Stimulated activated CD8-positive, alpha-beta memory T cell treated with anti-CD3 and anti-CD28 coated beads, Interleukin-4, amount 100 ng/mL, for 4 hours (primary cell): ENCODE measurements at places on chromosomes 12 and 14.

- no peak for DNase-seq
These were observed 56.0 kb upstream of the HECTD1 start for GRCh38 chr14:31263485-31264133.

DNA sequence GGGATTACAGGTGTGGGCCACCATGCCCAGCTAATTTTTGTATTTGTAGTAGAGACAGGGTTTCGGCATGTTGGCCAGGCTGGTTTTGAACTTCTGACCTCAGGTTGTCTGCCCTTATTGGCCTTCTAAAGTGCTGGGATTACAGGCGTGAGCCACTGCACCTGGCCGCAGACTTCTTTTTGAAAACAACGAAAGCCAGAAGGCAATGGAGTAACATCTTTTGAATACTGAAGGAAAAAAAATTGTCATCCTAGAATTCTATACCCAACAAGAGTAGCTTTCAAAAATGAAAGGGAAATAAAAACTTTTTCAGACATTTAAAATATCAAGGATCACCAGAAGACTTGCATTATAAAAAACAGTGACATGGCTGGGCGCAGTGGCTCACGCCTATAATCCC, 38.7 kb upstream of the CTDSP2 start:
- DNase-seq: no peak

- DNase-seq: no peak
These were observed 30.7 kb downstream of the TMEM229B start for GRCh38 chr14:67457782-67458181.

DNA sequence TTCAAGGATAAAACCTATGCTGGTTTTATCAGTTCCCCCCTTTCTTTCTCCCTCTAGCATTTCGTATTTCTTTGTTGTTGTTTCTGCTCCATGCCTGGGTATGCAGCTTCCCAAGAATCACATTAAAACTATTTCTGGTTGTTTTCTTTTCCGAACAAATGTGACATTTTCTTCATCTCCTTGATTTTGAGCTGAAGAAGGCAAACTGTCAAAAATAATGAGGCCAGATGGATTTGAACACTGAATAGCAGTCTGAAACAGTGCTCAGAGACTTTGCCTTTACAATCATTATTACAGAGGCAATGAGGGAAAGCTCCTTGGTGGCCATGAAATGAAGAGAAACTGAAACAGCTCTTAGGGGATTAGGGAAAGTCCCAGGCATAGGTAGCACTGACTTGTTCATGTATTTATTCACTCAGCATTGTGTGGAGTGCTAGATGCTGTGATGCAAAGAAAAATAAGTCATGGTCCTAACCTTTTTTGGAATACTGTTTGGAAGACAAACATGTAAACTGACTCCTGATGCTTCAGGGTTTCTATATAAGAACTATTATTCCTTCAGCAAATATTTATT, 319.5 kb downstream of the FUT8 start:
- no peak for DNase-seq

DNA sequence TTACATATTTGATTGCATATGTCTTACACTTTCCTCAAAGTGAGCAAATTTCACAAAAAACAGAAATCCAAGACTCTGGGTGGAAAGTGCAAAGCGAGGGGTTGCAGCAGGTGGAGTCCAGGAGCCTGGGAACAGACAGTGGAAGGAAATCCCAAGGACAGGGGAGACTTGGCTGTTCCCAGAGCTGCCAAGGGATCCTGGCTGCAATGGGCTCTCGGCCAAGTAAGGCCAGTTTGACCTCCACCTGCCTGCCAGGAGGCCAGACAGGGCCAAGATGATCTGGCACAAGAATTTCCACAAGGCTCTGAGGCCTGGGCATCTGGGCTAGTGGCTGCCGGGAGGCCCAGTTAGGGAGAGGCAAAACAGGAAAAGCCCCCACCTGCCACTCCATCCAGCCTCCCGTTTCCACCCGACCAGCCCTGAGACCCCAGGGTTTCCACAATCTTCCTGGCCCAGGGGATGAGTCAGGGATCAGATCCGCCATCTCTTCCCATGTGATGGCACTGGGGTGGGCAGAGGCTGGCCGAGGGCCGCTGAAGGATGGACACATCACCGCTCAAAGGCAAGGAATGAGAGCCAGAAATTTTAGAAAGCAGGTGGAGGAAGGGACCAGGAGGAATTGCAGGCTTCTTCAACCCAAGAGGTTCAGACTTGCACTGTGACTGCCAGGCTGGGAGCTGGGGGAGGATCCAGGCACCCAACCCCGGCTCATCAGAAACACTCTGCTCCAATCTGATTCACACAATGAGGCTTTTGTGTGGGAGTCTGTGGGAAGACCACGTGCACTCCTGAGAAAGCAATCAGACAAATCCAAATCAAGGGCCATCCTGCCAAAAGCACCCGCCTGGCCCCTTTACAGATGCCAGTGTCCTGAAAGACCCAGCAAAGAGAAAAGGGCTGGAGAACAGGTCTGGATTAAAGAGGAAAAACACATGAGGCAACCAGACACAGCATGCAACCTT, 16.3 kb downstream of the SCARB1 start:
- DNase-seq: no peak

DNA sequence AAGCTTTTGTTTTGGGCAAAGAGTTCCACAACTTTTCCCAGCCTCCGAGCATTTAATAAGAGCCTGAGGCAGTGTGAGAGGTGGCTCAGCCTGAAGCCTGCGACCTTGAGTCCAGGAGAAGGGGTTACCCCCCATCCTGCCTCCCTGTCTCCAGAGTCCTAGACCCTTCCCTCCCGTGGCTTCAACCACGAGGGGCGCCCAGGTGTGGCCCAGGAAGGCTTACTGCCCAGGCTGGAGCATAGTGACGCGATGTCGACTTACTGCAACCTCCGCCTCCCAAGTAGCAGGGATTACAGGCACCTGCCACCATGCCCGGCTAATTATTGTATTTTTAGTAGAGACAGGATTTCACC, 641 bp downstream of the LRRC43 start:
- no peak for DNase-seq

DNA sequence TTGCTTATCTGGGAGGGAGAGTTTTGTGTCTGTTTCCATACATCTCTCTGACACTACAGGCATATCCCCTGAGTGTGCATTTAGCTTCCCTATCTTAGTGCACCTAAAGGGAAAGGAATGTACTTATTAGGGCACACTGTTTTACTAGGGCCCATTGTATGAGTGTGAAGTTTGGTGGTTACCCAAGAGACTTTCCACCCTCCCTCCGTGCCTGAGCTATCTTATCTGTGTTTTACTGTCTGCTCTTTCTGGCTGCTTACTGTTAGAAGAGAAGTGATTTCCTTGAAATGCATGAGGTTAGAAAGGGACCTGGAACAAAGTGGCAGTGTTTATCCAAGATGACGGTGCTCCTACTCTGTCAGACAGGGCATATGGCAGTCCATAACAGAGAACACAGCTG, 8.5 kb upstream of the SVOP start:
- DNase-seq: no peak

DNA sequence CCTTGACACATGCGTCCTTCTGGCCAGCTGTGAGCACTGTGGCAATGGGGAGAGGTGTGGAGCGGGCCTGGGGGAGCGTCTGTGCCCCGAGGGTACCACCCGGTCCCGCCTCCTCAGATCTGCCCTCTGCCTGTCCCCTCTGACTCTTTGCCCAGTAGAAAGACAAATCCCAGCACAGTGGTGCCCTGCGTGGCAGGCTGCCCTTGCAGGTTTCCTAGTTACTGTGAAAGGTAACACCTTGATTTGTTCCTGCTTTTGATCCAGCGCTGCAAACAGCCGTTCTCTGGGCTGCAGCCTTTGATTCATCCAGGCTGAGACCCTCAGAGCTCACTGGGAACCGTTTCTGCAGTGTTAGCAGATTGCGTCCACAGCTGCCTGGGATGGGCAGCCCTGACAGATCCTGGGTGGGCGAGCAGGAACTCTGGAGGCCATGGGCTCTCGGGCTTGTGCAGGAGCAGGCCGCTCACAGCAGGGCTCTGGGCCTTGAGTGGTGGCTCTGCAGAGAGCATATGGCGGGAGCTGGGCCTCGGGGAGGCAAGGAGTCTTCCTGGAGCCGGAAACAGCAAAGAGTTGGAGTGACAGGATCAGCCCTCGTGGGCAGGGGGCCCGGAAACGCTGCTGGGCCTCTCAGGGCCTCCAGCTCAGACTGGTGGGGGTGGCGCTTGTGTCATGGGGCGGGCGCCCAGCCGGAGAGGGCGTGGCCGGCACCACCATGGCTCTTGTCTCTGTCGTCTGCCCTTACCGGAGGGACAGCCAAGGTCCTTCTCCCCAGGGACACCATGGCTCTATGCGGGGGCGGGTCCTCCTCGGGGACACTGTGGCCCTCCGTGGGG, 16.6 kb downstream of the FBRSL1 start:
- peak; percentile 14 for DNase-seq

GRCh38 chr12:119296535-119296934, 38.0 kb upstream of the CCDC60 start:
- no peak for DNase-seq
